H54 (cell line): ENCODE measurements at places on chromosomes 3 and 15.
A peak's percentile ranks its signal among the peaks of the same experiment; 100 is the strongest.

DNA sequence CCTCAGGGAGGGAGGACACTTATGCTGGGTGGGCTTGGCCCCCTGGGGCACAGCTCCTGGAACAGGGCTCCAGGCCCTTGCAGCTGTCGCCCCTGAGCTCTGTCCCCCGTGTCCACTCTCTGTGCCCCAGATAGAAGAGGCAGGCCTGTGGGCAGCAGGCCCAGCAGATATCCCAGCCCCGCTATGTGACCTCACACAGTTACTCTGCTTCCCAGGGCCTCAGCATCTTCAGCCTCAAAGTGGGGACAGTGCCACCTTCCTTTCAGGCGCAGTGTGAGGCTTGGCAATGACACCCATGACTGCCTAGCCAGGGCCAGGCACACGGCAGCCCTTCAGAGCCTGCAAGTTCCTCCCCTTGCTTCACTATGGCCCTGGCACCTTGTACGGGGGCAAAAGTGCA lies 98.4 kb downstream of the IQSEC1 start:
- DNase-seq, result no peak

DNA sequence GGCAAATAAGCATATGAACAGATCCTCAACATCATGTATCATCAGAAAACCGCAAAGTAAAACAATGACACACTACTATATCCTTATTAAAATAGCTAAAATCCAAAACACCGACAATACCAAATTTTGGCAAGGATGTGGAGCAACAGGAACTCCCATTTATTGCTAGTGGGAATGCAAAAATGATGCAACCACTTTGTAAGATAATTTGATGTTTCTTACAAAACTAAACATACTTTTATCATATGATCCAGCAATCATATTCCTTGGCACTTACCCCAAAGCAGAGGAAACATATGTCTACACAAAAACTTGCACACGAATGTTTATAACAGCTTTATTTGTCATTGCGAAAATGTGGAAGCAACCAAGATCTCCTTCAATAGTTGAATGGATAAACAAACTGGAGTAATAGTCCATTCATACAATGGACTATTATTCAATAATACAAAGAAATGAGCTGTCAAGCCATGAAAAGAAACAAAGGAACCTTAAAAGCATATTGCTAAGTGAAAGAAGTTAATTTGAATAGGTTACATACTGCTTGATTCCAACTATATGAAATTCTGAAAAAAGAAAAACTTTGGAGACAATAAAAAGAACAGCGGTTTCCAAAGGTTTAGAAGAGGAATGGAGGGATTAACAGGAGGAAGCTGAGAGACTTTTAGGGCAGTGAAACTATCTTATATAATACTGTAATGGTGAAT lies 172.0 kb downstream of the VPS13C start:
- DNase-seq, result no peak

DNA sequence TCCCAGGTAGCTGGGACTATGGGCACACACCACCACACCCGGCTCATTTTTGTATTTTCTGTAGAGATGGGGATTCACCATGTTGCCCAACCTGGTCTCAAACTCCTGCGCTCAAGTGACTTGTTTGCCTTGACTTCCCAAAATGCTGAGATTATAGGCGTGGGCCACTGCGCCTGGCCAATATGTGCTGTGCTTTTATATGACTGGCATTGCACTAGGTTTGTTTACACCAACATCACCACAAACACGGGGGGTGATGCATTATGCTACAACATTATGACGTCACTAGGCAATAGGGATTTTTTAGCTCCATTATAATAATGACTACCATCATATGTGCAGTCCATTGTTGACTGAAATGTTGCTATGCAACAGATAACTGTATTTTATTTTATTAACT lies 6.9 kb downstream of the APH1B start:
- no peak for DNase-seq

GRCh38 chr15:52730594-52730993 lies 51.4 kb upstream of the ATOSA start:
- no peak for DNase-seq

DNA sequence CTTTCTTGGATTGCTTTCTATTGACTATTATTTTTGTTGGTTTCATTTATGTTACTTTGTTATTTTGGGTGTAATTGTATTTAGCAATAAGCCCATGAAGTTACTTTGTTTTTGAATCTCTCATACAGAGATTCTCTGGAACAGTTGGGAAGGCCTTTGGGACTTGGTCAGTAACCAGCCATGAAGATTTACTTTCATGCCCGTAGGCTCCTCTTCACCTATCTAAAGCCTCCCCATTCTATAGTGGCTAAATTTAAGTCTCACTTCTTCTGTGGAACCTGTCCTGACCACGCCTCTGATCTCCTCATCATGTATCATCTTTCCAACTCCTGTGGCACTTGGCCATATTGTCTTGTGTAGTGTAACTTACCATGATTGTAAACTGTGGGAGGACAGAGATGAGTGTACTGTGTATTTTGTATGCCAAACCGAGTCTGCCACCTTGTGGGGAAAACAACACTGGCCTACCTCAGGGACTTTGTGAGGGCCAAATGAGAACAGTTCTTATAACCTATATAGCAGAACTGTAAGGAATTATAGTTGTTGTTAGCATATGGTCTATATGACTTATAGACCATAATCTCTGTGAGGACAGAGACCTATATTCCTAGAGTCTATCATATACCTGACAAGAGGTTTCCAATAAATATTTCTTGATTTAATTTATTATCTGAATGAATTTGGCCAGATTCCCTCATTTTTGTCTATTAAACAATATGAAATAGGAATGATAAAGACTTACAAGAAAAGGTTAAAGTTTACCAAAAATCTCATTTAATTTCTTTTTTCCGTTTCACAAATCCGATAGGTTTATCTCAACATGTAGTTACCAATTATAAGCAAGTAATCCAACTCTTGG lies 75.0 kb downstream of the STARD9 start:
- DNase-seq, result peak; percentile 31
